CD8-positive, alpha-beta memory T cell (primary cell): ENCODE measurements at places on chromosomes 11 and 22.

DNA sequence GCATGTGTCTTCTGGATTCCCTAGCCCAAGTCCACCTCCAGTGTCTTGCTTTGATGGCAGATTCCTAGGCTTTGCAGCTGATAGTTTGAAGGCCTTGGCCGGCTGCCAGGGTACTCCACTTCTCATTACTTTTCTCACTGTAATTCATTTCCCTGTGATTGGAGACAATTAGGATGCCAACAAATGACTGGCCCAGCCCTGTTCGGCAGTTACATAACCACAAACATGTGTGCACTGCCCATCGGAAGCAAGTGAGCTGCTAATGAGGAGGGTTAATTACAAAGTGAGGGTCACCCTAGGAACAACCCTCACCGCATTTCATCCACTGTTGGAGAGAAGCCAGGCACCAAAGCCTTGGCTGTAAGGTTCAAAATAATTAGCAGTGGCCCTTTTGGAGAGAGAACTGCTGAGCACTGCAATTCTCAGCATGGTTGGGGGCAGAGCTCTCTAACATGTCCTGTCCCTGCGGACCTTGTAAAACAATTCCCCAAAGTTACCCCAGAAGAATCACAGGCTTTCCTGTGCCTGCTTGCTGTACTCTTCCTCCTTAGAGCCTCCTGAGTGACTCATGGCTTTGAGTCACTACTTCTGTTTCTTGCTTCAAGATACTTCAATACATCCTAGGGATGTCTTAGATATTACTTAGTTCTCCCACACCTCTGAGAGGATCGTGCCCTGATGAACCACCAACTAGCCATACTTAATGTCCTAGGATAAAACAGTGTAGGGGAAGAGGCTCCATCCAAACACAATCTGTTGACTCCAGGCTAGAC lies 109.7 kb upstream of the GALNT18 start:
- no peak for DNase-seq

DNA sequence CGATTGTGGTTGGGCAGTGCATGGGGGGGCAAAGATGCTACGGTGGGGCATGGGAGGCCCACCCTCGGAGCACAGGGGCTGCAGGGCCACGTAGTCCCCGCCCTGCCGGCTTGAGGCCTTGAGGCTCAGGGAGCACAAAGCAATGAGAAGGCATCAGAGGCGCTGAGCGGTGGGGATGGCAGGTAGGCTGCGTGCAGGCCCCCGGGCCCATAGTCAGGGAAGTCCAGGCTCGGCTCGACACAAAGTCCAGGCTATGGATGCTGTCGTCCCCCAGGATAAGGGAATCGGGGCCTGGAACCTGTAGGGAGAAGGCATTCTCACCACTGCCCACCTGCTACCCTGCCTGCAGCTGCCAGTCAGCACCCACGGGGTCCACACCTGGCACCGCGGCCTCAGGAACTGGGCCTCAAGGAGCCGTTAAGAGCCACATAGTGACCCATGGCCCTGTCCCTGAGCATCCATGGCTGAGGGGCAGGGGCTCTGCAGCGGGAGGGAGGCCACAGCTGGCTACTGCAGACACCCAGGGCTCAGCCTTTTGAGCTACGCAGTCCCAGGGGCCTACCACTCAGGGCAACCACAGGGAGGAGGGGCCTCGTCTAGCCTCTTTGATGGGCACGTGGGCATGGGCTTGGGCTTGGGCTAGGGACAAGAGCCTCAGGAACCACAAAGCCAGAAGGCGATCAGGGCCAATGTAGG lies 179.7 kb downstream of the IGLL1 start:
- no peak for DNase-seq

- peak; percentile 49 for DNase-seq
These were observed 51.8 kb downstream of the CD6 start for GRCh38 chr11:61023086-61023965.

GRCh38 chr22:27057717-27058116 lies 400.3 kb downstream of the MIAT start:
- no peak for DNase-seq

DNA sequence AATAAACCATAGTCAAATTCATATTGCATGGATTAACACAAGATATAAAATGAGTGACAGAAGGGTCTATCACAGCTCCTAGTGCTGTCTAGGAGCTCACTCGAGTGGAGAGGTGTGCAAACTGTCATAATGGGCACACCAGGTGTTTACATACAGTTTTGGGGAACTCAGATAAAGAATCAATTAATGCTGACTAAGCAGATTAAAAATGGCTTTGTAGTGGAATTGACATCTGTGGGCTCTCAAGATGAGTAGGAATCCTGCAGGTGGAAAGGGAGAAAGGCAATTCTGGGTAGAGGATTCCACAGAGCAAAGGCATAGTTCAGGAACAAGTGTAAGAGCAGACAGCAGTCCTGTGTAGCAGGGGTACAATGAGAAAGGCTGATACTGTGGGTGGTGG lies 496.2 kb upstream of the CCDC90B start:
- DNase-seq, result no peak

GRCh38 chr11:93921695-93922468 lies 71.5 kb upstream of the VSTM5 start:
- no peak for DNase-seq

GRCh38 chr11:14075118-14076078 lies 112.9 kb downstream of the SPON1 start:
- peak; percentile 3 for DNase-seq

GRCh38 chr22:36143956-36144355 lies 16.6 kb downstream of the APOL3 start:
- no peak for DNase-seq

DNA sequence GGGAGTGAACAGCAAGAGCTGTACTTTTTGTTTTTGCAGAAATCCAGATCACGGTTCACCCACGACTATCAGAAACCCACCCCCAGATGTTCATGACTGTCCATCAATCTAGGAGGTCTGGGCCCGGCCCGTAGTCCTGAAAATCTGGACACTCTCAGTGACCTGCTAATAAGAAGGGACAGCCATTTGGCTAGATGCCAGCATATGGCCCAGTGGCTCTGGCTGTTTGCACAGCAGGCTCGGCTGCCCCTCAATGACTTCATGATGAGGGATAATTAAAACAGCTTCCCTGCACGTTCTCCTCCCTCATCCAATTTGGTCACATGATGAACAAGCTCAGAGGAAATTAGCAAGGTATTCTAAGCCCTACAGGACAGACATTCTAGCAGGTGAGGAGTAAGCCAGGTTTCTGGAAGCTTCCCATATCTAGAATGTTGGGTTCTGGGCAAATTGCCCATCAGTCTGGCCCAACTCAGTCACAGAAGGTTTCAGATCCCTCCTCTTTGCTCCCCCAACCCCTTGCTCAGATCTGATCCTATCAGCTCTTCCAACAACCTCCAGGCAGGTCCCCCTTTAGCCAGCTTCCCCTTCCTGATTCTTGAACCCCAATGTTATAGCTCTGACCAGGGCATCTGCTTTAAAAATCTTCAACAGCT lies 397.3 kb downstream of the SHANK2 start:
- no peak for DNase-seq

DNA sequence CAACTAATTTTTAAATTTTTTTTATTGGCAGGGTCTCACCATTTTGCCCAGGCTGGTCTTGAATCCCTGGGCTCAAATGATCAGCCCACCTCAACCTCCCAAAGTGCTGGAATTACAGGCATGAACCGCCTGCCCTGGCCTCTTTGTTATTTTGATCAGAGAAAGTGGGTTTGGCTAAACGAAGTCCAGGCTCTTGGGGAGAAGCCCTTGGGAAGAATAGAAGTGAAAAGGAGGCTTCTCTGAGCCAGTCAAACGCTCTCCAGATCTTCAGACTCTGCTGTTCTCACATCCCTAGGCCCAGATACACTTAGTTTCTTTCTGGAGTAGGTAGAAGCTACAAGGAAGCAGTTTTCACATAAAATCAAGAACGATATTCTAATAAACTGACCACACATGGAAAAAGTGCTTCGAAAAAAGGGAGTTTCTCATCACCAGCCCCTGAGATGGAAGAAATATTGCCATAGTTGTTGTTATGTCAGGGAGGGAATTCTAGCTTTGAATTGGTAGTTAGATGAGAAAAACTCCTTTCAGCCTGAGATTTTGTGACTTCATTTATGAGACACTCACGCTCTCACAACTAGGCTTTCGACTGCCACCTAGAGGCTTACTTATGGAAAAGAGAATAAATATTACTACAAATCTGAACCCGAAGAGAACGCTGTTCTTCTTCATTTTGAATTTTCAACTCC lies 41.7 kb upstream of the AQP11 start:
- no peak for DNase-seq

DNA sequence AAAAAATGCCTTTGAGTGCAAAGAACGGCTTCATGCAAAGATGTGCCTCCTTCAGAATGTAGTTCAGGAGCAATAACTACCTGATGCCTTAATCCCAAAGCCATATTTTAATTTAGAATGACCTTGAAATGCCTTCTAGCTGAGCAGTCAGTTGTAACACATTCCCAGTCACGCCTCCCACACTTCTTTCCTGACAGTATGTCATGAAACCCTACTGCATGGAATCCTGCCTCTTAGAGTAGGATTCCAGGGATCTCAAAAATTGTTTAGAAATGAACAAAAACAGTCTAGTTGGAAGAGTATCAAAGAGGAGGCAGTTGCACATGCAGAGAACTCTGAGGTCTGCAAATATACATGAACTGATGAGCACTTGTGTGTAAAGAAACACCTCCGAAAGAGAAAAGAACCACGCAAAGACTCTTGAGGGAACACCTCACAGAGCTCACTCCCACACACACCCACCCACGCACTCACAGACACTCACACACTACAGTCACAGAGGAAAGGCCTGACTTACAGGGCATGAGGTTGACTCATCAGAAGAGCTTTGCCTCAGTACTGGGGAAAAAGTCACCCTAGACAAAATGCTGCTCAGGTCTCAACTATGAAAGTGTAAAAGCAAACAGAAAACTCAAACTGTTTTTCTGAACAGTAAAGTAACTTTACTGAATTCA lies 77.4 kb downstream of the GGTLC2 start:
- peak; percentile 27 for DNase-seq

GRCh38 chr11:73439002-73439843 lies 63.0 kb downstream of the RELT start:
- no peak for DNase-seq

GRCh38 chr22:38462960-38463784 lies 4.7 kb upstream of the KDELR3 start:
- DNase-seq, result no peak

DNA sequence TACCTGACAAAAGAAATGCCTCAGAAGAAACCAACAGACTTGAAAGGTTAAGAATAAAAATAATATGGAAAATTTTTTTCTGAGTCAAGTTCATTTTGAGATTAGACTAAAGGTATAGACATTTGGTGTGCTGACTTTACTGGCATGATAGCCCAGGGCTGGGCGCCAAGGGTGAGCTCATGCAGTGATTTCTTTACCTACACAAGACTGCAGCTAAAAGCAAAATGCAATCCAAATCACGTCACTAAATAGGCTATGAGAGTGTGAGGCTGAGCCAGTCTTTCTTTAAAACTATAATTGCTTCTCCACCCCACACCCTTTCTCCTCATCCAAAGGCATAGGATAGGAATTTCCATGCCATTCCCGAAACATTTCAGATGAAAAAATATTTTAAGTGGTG lies 196.5 kb downstream of the FAM76B start:
- no peak for DNase-seq

DNA sequence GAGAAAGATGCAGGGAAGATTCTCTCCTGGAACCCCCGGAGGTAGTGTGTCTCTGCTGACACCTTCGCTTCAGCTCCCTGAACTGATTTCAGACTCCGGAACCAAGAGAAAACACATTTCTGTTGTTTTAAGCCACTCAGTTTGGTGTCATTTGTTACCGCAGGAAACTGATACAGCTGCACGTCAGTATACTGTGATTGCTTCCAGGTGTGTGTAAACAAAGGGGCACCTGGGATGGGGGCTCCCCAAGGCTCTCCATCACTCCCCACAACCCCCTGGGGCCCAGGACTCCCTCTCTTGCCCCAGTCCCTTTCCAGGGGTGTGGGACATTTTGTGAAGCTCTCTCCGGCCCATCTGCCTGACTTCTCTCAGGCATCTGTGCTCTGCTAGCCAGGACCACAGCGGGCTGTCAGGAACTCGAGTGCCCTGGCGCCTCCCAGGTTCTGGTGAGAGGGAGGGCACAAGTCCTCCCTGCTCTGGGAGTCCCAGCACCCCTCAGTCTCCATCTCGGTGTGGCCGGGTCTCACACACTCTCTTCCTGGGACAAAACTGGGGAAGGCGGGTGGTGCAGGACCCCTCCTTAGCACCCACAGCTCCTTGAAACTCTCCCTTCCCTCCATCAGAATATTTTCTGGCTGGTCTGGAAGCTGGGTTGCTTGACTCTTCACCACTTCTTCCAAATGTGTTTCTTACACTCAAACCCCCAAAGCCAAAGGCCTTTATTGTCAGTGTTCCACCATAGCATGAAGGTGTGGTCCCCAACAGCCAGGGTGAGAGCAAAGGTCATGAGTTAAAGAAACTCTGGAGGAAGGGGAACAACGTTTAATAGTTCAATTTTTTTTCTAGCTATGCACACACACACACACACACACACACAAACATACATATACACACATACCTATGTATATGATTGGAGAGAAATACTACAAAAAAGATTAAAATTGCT lies 35.0 kb upstream of the TSKU start:
- DNase-seq, result no peak

DNA sequence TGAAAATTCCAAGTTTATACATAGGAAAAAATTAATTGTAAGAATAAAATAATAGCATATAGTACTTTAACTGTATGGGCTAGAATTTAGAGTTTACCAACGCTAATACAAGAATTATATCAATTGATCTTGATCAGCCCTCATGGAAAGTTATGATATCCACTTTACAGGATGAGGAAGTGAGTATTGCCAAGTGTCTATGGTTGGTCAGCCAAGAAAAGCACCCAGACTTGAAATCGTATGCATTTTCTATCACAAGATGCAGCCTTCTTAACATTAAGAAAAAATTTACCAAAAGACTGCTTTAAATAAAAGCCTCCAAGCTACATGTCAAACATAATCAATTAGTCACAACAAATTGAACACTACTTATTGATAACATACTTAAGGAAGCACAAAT lies 53.0 kb downstream of the DDI1 start:
- DNase-seq, result no peak

DNA sequence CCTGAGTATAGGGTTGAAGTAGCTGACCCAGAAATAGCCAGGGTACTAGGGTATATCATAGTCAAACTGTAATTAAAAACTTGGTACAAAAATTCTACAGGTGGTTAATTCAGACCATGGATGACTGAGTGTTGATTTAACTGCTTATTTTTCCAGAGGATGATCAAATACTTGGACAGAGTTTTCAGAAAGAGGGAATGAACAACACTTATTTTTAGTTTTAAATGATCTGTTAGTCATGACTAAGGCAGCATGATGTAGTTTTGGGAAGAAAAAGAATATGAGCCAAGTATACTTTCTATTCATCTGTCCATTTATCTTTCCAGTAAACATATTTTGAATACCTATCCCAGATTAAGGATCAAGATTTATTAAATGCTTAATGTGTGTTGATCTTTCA lies 19.8 kb upstream of the CCDC89 start:
- no peak for DNase-seq
